ENCODE measurements at places on chromosomes 2 and 18.

DNA sequence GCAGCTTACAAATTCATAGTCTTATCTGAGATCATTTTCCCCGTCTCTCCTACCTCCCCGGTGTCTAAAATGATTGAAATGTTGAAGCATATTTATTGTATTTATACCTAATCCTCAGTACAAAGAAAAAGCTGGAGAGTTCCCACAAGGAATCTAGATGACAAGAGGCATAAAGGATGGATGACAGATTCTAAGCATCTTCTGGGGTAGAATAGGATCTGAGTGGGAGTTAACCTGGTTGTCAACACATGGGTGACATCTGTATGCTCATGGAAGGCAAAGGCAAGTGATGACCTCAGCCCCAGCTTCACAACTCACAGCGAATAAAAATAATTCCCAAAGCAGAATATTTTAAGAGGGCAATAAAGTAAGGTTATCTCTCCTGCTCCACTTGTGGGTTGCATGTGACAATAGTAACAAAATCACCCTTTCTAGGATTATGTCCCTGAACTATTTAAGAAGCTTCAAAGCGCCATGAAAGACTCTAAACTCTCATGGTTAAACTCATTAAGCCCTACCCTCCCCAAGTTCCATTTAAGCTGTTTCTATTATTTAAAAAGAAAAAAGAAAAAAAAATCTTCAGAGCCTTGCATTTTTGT lies 32.2 kb downstream of the SGPP2 start:
- no peak overlapping the region for H3K27ac ChIP-seq
- no peaks in the 10 kb centered on the region for H3K36me3 ChIP-seq
- no peak overlapping the region for H3K4me3 ChIP-seq
- H3K27me3 ChIP-seq = no peaks in the 10 kb centered on the region
- no peak for DNase-seq
- no peaks in the 10 kb centered on the region for H3K4me1 ChIP-seq

DNA sequence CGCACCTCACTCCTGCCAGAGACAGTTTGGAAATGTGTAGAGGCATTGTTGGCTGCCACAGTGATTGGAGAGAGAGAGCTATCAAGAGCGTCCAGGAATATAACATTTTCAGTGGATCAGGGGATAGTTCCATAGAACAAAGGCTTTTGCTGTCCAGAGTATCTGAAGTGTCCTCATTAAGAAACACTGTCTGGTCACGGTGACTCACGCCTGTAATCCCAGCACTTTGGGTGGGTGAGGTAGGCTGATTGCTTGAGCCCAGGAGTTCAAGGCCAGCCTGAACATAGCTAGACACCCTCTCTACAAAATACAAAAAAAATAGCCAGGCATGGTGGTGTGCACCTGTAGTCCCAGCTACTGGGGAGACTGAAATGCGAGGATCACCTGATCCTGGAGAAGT lies 231.1 kb downstream of the MBD5 start:
- no peak overlapping the region for H3K4me3 ChIP-seq
- no peaks in the 10 kb centered on the region for H3K36me3 ChIP-seq
- DNase-seq = no peak
- H3K27ac ChIP-seq = no peak overlapping the region
- no peaks in the 10 kb centered on the region for H3K4me1 ChIP-seq

- DNase-seq = no peak
- no peaks in the 10 kb centered on the region for H3K36me3 ChIP-seq
- no peaks in the 10 kb centered on the region for H3K4me1 ChIP-seq
- no peaks in the 10 kb centered on the region for H3K27me3 ChIP-seq
- H3K27ac ChIP-seq = no peak overlapping the region
These were observed 5.0 kb downstream of the HRH4 start for GRCh38 chr18:24465486-24465885.

DNA sequence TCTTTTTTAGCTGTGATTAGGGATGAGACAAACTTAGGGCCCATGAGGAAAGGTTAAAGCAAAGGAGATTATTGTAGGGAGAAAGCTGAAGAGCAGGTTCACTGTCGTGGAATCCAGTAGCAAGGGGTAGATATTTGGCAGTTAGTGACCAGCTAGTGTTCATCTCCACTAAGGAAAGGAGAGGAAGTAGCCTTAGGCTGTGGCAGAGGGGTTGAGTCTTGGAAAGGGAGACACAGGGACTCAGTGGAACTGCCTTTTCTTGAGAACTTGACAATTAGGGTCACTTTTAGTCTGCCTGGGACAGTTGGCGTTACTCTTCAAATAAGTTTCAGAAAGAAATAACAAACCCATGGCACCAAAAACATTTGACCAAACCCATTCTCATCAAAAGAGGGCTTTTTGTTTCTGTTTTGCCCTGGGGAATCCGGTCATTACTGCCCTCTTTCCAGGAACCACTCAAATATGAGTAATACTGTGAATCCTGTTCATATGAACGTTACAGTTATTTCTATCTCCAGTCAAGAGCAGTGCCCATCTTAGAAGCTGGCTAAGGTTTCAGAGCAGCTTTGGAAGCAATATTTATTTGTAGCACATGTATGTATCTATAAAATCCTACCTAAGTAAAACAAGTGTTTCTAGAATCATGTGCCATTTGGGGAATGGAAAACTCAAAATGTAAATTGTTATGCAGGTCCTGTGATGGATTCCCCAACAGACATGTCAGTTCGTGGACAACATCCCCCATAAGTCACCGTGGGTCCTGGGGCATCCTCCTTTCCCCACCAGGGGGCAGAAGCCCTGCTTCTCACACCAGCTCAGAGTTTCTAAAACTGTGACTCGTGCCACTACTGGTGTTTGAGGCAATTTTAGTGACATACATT lies 77.3 kb upstream of the PHLPP1 start:
- H3K4me3 ChIP-seq = no peak overlapping the region
- H3K27me3 ChIP-seq = no peaks in the 10 kb centered on the region
- H3K4me1 ChIP-seq = no peaks in the 10 kb centered on the region

- peak; percentile 81 for DNase-seq
- no peaks in the 10 kb centered on the region for H3K27me3 ChIP-seq
- H3K27ac ChIP-seq = peak overlapping the region; percentile 14
- no peak overlapping the region for H3K4me3 ChIP-seq
These were observed 103.9 kb upstream of the GULP1 start for GRCh38 chr2:188187726-188188125.

DNA sequence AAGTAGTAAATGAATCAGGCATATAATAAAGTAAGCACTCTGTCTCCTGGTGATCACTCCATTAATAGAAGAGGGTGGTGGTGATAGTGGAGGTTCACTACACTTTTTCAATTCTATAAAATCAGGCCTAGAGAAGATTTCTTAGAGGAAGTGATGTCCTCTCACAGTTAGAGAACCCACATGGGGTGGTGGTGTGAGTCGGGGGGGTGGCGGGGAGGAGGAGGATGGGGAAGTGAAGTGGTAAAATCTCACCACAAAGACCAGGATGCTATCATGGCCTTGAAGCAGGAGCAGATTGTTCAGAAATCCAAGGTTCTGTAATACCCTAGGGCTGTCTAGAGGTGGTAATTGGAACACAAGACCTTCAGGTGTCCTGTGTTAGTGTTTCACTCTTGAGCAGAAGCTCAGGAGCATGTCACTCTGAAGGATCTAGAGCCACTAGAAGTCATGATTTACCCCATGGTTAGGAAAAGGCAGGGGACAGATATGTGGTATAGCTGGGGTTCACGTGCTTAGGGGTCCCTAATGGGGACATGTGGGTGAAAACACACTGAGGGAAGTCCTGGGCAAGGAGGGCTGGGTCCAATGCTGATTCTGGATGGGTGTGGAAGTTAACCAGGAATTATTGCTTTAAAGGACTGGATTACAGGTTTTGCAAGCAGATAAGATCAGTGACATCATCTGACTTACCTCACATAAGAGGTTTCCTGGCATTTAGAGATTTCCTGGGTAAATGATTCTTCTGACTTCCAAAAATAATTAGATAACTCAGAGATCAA lies 31.0 kb downstream of the RNF125 start:
- H3K4me1 ChIP-seq = no peaks in the 10 kb centered on the region
- no peak overlapping the region for H3K4me3 ChIP-seq
- no peaks in the 10 kb centered on the region for H3K27me3 ChIP-seq
- DNase-seq = no peak
- no peak overlapping the region for H3K27ac ChIP-seq

DNA sequence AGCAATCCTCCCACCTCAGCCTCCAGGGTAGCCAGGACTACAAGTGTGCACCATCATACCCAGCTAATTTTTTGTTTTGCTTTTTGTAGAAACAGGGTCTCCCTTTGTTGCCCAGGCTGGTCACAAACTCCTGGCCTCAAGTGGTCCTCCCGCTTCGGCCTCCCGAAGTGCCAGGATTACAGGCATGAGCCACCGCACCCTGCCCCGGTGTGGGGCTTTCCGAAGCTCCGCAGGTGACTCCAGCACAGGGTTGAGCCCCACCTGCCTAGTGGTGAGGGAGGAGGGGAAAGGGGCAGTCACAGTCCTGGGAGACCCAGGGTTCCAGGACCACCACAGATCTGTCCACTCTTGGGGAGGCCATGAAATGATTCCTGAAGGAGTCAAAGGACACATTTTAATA lies 5.2 kb downstream of the PRLH start:
- H3K27ac ChIP-seq = no peak overlapping the region
- H3K4me3 ChIP-seq = no peak overlapping the region

DNA sequence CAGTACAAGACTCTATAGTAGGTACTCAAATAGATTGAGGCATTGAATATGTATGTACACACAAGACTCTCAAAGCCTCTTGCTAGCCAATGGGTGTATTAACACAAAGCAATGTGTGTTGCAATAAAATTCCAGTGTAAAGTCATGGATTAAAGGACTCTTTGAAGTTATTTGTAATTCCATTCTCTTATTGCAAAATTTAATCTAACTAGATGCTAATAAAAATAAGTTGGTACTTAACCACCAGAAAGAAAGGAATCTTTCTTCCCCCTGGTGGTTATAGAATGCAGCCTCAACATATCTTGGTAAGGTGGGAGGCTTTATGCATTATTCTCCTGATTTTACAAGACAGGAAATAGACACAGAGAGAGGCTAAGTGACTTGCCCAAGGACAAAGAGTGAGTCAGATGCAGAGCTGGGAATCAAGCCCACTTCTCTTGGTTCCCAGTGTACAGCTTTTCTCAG lies 18.0 kb downstream of the LRP1B start:
- DNase-seq = no peak
- no peak overlapping the region for H3K27ac ChIP-seq
- no peaks in the 10 kb centered on the region for H3K36me3 ChIP-seq
- H3K4me1 ChIP-seq = no peaks in the 10 kb centered on the region

- H3K27me3 ChIP-seq = no peaks in the 10 kb centered on the region
- no peak for DNase-seq
- H3K4me1 ChIP-seq = no peaks in the 10 kb centered on the region
- no peak overlapping the region for H3K4me3 ChIP-seq
- H3K36me3 ChIP-seq = no peaks in the 10 kb centered on the region
- no peak overlapping the region for H3K27ac ChIP-seq
These were observed 138.0 kb downstream of the ZFP36L2 start for GRCh38 chr2:43088143-43089073.

DNA sequence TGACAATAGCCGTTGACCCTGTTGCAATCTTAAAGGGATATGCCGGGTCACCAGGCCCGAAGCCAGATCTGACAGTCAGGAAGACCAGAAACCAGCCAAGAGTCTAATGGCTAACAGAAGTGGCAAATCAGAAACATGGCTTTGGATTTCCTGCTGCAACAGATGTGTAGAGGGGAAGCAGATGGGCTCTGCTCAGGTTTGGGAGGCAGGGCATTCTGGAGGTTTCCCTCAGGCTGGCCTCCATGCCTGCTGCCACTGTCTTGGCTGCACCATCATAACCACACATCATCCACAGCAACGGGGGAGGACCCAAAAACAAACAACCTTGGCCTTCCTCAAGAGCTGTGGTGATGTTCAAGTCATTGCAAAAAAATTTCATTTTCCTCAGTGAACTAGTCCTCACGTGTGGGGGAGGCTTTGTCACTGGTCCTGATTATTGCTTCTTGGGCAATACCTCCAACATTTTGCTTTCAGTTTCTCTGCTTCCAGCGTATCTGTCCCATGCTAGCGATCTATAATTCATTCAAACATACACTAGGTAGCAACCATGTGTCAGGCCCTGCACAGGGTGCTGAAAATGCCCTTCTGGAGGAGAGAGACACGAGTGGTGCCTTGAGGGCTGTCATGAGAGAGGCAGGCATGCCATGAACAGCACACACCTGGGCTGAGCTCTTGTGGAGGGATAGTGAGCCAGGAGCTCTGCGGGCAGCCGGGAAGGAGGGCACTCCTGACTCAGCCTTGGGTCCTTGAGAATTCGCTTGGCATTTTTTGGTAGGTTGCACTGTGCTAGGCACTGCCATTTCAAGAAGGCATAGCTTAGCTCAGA lies 48.2 kb upstream of the LGALSL start:
- H3K27me3 ChIP-seq = no peaks in the 10 kb centered on the region
- H3K4me3 ChIP-seq = no peak overlapping the region
- no peak overlapping the region for H3K27ac ChIP-seq
- H3K4me1 ChIP-seq = no peaks in the 10 kb centered on the region
- no peak for DNase-seq

GRCh38 chr2:40388161-40388560 lies 63.7 kb downstream of the SLC8A1 start:
- H3K27ac ChIP-seq = no peak overlapping the region
- no peak overlapping the region for H3K4me3 ChIP-seq
- DNase-seq = no peak
- H3K4me1 ChIP-seq = no peaks in the 10 kb centered on the region
- no peaks in the 10 kb centered on the region for H3K27me3 ChIP-seq

DNA sequence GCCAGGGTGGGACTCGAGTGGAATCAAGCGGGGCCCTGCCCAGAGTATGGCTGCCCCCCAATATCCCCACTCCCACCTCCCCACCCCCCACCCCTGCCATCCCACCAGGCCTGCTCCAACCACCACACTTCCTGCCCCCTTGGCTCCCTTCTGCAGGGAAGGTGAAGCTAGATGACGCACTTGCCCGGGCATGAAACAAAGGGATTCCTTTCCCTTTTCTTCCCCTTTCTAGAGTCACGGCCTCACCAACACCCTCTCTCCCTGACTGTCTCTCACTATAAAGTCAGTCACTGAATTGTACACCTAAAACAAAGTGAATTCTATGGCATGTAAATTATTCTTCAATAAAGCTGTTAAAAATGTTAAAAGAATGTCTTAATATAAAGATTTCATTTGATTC lies 16.0 kb downstream of the ZBTB7C start:
- DNase-seq = no peak
- no peaks in the 10 kb centered on the region for H3K36me3 ChIP-seq
- no peaks in the 10 kb centered on the region for H3K4me1 ChIP-seq
- no peaks in the 10 kb centered on the region for H3K27me3 ChIP-seq

DNA sequence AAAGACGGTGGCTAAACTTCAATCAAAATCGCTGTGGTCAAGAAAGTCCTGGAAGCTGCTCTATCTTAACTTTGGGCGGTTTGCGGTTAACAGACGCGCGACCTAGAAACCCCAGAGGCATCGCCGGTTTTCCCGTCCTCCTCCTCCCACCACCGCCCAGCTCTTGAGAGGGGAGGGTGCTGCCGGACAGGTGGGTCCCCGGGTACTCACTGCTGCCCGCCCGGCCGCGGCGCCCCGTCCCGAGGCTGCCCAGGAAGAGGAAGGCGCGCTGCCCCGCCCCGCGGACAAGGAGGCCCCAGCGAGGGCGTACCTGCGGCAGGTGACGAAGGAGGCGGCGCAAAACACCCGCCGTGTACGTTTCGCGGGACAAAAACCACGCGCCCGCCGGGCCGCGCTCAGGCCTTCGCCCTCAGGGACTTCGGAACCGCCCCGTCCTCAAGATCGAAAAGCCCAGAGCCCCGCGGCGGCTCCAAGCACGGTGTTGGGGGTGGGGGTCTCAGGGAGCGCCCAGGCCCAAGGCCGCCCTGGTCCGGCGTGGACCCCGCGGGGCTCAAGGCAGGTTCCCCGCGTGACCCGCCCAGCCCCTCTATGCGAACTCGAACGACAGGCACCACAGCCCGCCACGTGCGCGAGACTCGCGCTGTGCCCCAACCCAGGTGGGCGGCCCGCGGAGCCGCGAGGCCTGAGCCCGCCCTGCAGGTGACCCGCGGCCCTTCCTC lies at the start of gene SH3YL1:
Gene SH3YL1 (minus strand): TSS at position 259 of the 719 bp plus-strand sequence. CDS start 48 bp downstream, at position 211.
- H3K27me3 ChIP-seq = no peaks in the 10 kb centered on the region
- no peak for DNase-seq
- H3K27ac ChIP-seq = peak within 1 kb of the TSS; percentile 60
- no peaks in the 10 kb centered on the region for H3K36me3 ChIP-seq

All from MM.1S (cell line).